ENCODE measurements at places on chromosomes 3 and 15. TPM values are rescaled to one million over a fixed set of nuclear protein-coding genes. Genes with fewer than 3 reads are reported as not detected.

The BDH1 gene
- total RNA-seq: 2.9 TPM

The MRAS gene
- total RNA-seq: 7.5 TPM

The PP2D1 gene
- not detected for total RNA-seq

The GOLGA6D gene
- total RNA-seq: not detected

The NRG4 gene
- not detected for total RNA-seq

The PLSCR4 gene
- 176 TPM for total RNA-seq

The SELENOK gene
- 14.4 TPM for total RNA-seq

The CYP8B1 gene
- total RNA-seq: not detected

The TNFAIP8L3 gene
- total RNA-seq: 74.1 TPM

The PPP2R3A gene
- total RNA-seq: 17.3 TPM

The MUC20 gene
- 2.0 TPM for total RNA-seq

The SAMMSON gene
- total RNA-seq: not detected

The RCN2 gene
- 39.2 TPM for total RNA-seq

The CNTN3 gene
- under 0.01 TPM for total RNA-seq

The ABHD17C gene
- total RNA-seq: 8.6 TPM

The POTEB2 gene
- total RNA-seq: not detected

The MTMR10 gene
- 72.2 TPM for total RNA-seq

The DUOXA2 gene
- not detected for total RNA-seq

All from vein endothelial cell (primary cell).